Frontal cortex (tissue), 4 donors: ENCODE measurements at places on chromosomes 5 and 9. TPM values are rescaled to one million over a fixed set of nuclear protein-coding genes. Genes with fewer than 3 reads are reported as not detected.
A peak's percentile ranks its signal among the peaks of the same experiment; 100 is the strongest.

Gene DPYSL3
- 888 TPM for total RNA-seq

Gene ZCCHC7
- 39.5 TPM for total RNA-seq

GRCh38 chr5:157348049-157348400 is 82.1 kb downstream of the CYFIP2 start:
- DNase-seq = no peak

DNA sequence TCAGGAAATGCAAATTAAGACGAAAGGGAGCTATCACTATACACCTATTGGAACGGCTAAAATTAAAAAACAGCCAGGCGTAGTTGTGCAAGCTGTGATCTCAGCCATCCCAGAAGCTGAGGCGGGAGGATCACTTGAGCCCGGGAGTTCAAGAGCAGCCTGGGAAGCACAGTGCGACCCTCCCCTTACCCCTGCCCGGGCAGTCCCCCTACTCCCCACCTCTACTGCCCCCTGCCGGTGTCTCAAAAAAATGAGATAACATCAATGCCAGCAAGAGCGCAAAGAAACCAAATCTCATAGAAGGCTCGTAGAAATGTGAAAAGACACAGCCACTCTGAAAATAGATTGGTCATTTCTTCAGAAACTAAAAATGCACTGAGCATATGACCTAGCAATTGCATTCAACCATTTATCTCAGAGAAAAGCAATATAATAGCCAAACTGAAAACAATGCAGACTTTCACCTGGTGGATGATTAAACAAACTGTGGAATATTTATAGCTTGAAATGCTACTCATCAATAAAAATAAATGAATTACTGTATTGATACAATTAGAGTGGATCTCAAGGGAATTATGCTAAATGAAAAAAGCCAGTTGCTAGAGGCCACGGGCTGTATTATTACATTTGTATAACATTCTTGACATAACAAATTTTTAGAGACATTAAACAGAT is 20.6 kb downstream of the OR2V2 start:
- no peak for DNase-seq

GRCh38 chr5:147310059-147310704 is 75.4 kb downstream of the STK32A start:
- peak; percentile 4 for DNase-seq

- no peak for DNase-seq
Measured at GRCh38 chr5:147400126-147400809, 109.6 kb downstream of the DPYSL3 start.

GRCh38 chr9:136984464-136985026 is 1.8 kb downstream of the LCNL1 start:
- no peak for DNase-seq

Gene BHMT
- total RNA-seq = 2.4 TPM

GRCh38 chr5:56873056-56873455 is 36.3 kb upstream of the SETD9 start:
- no peak for DNase-seq

- no peak for DNase-seq
Measured at GRCh38 chr9:76684213-76684612, 80.0 kb upstream of the PCA3 start.

DNA sequence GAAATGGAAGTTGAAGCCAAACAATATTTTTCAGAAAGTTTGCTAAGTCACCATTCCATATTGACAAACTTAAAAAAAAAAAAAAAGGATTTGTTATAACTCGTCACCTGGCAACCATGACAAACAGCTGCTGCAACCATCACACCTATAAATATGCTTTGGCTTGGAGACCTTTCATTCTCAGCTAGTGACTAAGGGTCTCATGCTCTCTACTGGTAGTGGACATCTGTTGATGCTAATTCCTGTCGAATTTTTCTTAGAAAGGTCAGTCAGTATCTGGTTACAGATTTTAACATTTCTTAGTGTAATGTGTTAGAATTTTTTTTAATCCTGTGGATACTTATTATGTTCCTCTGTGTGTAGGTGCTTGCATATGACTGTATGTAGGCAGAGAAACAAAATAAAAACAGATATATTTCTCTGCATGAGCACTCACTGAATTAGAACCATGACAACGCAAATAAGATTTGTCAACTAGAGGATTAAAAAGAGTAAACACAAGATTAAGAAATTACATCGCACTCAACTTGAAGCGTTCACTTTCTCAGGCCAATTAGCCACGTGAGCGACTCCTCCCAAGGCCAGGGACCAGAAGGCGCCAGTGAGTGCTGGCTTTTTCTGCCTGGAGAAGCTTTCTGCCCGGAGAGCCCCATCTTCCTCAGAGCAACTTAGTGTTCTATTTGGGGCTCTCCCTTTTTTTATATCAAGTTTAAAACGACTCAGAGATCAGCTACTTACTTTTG is 27.0 kb upstream of the ZNF622 start:
- DNase-seq = no peak

GRCh38 chr9:108339251-108339650 is 516.5 kb downstream of the ACTL7B start:
- no peak for DNase-seq

DNA sequence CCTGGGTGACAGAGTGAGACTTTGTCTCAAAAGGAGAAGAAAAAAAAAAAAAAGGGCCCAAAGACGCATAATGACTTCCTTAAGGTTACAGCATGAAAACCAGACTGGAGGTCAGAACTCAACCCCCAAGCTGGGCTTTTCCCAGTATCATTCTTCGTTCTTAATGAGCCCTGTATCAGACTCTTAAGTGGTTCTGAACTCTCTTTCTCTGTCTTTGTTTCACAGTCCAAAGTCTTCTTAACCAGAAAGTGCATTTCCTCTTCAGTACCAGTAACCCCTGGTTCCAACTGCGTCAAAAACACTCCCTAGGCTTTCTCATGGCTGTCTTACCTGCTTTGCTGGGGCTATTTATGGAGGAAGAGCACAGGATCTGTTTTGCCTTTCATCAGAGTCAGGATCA is 38.4 kb upstream of the SHB start:
- no peak for DNase-seq

- DNase-seq = no peak
Measured at GRCh38 chr5:78570646-78571045, 77.9 kb downstream of the LHFPL2 start.

GRCh38 chr5:10536511-10536910 is 27.4 kb upstream of the ANKRD33B start:
- DNase-seq = no peak

Gene CDH6
- total RNA-seq = 37.1 TPM

Gene FOXE1
- not detected for total RNA-seq

Gene BRINP1
- total RNA-seq = 48.5 TPM

Gene SLC6A7
- total RNA-seq = 2.9 TPM

- DNase-seq = no peak
Measured at GRCh38 chr9:137229903-137230704, 597 bp upstream of the SLC34A3 start.

GRCh38 chr9:133322701-133323100 is 13.3 kb downstream of the SURF6 start:
- DNase-seq = no peak

- DNase-seq = no peak
Measured at GRCh38 chr9:88387036-88387551, 1.1 kb upstream of the SPIN1 start.
